NCI-H146 (cell line): ENCODE measurements at places on chromosomes 6 and 20.

DNA sequence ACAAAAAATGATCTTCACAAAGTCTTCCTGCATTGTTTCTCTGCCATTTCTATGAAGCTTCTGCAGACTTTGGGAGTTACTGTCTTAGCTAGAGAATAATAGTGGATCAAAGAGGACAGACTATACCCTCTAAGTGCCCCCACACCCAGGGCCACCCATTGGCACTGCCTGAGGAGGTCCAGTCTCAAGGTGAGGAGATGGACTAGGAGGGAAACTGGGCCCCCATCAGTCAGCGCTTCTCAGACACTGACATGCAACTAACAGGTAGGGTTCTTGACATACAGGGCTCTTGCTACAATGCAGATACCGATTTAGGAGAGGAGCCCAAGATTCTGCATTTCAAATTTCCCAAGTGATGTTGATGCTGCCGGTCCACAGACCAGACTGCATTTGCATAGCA lies 24.3 kb downstream of the PCNA start:
- no peak for DNase-seq

- DNase-seq: no peak
Measured at GRCh38 chr20:57458400-57459160, 66.4 kb downstream of the CTCFL start.

- DNase-seq: no peak
Measured at GRCh38 chr6:164107297-164107995, 692.9 kb downstream of the QKI start.

GRCh38 chr6:6579281-6579680 lies 9.2 kb upstream of the LY86 start:
- DNase-seq: no peak

DNA sequence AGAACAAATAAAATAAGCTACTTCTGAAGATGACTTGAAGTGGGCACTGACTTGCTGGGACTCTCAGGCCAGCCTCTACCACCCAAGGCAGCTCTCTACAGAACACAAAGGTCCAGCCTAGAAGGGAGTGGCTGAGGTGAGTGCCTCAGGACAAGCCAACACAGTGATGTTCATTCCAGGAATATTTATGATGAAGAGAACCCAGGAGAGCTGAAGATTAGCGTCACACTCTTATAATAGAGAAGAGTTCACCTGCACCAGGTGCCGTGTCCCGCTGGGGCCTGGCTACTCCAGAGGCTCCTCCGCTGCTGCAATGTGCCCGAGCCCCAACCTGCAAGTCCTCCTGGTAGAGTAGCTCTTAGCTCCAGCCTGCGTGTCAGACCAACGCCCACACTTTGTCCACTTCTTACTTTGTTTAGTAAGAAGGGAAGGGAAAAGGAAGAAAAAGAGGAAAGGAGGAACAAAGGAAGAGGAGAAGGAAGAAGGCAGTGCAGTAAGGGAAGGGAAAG lies 182.4 kb upstream of the QKI start:
- DNase-seq: peak; percentile 25

GRCh38 chr6:21189759-21190158 lies 403.8 kb upstream of the SOX4 start:
- DNase-seq: peak; percentile 80

DNA sequence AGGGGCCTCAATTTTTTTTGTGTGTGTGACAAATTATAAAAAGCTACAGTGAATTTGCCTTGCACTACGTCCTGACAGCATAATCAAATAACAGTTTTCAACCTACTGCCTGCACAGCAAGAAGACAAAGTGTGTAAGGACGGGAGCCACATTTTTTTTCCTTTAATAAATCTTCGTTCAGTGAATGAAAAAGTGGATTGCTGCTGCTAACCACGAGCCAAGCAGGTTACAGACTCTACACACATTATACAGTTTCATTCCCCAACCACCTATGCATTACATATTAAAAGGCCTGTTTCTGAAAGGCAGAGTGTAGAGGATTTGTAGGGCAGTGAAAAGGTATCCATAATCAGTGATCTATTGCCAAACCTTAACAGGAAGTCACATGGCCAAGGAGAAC lies 570.0 kb upstream of the BTBD3 start:
- no peak for DNase-seq

GRCh38 chr6:39157511-39157910 lies 42.5 kb upstream of the SAYSD1 start:
- peak; percentile 45 for DNase-seq

DNA sequence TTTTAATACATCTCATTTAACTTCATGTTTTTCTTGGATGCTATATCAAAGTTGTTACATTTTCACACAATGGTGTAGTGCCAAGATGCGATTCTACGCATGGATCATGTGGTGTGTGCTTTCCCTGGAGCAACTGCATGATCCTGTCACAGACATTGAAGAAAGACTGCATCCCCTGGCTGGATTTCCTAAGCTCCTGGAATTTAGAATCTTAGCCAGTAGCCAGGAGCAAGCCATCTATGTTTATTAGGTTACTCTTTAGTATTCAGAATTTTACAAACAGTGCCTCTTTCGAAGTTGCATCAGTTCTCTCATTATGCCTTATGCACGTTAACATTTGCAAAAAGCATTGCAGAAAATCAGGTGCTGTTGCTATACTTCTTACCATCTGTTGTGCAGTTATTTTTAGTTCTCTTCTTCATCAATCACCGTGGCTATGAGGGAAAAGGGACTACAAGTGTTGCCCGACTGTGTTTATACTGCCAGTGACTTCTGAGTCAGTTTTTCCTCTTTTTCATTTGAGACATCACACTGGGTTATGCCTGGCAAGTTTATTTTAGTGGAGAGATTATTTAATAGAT lies 584.2 kb downstream of the BCKDHB start:
- no peak for DNase-seq

- no peak for DNase-seq
Measured at GRCh38 chr20:50379049-50379990, 130.9 kb upstream of the PTPN1 start.

GRCh38 chr20:53598140-53599043 lies 4.8 kb upstream of the ZNF217 start:
- no peak for DNase-seq

GRCh38 chr6:40399888-40400457 lies 187.2 kb downstream of the LRFN2 start:
- no peak for DNase-seq

GRCh38 chr6:19327661-19328060 lies 509.5 kb upstream of the ID4 start:
- peak; percentile 39 for DNase-seq

DNA sequence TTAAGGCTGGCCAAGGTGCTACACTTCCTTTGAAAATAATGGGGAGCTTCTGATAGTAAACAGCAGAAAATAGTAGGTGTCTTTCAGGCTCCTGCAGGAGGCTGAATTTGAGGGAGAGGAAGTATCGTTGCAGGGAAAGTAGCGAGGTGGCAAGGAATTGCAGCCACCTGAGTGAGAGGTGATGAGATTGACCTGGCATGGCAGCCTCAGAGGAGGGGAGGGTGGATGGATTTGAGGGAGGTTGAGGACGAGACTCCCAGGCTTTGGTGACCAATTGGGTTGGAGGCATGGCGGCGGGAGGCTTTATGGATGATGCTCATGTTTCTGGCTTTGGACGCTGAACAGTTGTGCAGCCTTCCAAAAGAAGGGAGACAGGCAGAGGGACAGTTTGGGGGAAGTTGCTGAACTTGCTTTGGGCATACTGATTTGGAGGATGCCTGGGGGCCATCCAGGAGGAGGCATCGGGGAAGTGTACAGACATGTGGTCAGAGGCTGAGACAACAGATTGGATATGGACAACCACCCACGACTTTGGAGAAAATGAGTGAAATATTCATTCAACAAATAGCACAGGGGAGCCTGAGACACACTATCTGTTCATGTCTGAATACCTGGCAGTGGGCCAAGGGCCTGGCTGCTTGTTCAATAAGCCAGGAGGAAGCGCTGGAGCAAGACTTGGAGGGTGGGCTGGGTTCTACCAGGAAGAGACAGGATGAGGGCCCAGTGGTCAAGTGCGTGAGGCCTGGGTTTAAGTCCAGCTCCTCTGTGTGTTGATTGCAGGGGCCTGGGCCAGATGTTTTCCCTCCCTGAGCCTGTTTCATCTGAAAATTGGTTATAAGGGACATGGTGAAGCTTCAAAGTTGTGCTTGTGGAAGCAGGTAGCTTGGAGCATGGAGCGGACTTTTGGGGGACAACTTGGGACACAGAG lies 113.2 kb downstream of the CEBPB start:
- peak; percentile 77 for DNase-seq

GRCh38 chr20:19903168-19903811 lies 113.9 kb upstream of the NAA20 start:
- peak; percentile 76 for DNase-seq

DNA sequence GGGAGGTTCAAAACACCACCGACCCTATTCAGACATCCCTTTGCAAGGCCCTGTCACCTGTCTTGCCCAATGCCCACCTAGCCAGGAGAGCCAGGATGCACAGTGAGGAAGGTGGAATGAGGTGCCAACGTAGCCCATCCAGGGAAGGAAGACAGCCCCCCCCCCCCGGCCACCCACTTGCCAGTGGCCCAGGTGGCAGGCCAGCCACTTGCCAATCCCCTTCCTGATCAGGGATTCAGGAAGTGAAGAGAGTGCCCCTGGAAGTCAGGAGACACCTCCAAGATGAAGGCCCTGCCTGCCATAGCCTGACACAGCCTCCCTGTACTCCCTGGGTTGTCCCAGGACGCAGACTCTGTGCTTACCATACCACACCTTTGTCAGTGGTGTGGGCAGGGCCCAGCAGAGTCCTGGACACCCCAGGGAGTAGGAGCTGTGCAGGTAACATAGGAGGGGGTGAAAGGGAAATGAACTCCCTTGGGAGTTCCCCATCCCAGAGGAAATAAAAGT lies 54.7 kb downstream of the MRPL14 start:
- DNase-seq: no peak

DNA sequence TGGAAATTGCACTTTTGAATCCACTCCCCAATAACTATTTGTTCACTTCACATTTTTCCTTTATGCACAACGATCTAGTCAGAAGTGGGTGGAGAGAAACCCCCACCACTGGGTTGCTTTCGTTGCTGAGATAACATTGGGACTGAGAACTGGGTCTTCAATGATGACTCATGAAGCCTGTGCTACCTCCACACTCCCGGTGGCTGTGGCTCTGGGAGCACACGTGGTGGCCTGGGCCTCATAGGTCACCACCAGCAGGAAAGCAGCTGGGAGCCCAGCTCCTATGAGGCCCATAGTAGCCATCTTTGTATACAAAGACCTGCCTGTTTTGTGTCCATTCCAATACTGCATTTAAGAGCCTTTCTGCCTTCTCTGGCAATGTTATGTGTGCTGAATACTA lies 178.0 kb upstream of the SASH1 start:
- DNase-seq: peak; percentile 27

- DNase-seq: no peak
Measured at GRCh38 chr6:126180585-126180984, 159.3 kb upstream of the CENPW start.
